ENCODE measurements at places on chromosomes 16 and 17.

DNA sequence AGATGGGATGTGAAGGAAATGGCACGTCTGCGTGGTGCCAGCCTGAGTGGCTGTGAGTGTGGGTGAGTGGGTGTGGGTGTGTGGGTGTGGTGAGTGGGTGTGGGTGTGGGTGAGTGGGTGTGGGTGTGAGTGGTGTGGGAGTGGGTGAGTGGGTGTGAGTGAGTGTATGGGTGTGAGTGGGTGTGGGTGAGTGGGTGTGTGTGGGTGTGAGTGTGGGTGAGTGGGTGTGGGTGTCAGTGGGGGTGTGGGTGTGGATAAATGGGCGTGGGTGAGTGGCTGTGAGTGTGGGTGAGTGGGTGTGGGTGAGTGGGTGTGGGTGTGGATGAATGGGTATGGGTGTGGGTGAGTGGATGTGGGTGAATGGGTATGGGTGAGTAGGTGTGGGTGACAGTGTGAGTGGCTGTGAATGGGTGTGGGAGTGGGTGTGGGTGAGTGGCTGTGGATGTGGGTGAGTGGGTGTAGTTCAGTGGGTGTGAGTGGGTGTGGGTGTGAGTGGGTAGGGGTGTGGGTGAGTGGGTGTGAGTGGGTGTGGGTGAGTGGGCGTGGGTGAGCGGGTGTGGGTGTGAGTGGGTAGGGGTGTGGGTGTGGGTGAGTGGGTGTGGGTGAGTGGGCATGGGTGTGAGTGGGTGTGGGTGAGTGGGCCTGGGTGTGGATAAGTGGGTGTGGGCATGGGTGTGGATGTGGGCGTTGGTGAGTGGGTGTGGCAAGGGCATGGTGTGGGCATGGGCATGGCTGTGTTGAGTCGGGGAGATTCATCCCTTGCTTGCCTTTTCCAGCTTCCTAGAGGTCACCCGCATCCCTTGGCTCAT, 80.8 kb downstream of the ZDHHC7 start:
- no peak for DNase-seq

- no peak for DNase-seq
These were observed 169.9 kb downstream of the SPECC1 start for GRCh38 chr17:20179041-20179440.

- no peak for DNase-seq
These were observed 86.8 kb downstream of the RPTOR start for GRCh38 chr17:80631142-80632045.

DNA sequence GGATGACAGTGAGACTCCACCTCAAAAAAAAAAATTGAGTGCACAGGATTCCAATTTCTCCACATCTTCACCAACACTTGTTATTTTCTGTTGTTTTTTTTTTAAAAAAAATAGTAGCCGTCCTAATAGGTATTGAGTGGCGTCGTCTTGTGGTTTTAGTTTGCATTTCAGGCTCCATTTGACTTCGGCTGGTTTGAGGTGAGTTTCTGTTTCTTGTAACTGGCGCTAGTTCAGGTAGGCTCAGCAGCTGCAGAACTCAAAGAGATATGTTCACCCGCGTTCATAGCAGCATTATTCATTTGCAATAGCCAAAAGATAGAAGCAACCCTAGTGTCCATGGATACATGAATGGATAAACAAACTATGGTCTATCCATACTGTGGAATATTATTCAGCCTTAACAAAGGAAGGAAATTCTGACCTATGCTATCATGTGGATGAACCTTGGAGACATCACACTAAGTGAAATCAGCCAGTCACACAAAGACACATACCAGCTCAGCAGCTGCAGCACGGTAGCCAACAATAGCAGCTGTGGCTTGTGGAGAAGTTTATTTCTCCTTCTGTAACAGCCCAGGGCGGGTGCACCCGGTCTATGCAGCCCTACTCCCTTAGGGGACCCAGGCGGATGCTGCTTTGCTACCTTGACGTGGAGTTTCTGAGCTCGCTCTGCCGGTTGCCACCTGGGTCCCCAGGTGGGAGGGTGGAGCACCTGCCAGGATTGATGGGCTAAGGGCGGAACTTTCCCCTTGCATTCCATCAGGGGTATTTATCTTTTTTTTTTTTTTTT, 44.9 kb downstream of the TMEM235 start:
- DNase-seq: no peak

DNA sequence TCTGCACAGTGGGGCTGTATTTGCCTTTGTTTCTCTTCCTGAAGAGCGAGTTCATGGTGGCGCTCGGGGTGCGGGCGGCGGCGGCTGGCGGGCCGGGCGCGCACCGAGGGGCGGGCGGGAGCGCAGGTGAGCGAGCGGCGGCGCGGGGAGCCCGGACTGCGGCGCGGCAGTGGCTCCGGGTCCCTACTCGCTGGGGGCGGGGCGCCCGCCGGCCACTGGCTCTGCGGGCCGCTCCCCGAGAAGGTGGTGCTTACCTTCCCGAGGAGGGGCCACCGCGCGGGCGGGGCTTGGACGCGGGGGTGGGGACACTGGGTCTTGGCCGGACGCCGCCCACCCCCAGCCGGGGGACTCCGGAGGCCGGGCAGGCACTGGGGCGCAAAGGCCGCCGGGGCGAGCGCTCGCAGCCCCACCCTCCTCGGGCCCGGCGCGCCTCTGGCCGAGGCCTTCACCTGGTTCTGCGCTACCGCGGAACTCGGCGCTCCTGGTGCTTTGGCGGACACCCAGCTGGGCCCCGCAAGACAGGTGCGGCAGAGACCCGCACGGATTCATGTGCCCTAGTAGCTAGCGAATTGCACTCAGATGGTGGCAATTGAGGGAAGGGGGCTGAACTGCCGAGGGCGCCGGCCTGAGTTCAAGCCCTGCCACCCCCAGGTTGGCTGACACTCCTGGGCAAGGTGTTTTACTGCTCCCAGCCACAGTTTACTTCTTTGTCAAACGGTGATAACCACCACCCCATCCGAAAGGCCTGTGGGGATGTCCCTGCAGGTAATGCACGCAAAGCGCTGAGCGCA, at the start of gene PPL:
PPL (minus strand) TSS at position 158 of the 791 bp plus-strand sequence; CDS start at position 55, 103 bp downstream.
- no peak for DNase-seq

DNA sequence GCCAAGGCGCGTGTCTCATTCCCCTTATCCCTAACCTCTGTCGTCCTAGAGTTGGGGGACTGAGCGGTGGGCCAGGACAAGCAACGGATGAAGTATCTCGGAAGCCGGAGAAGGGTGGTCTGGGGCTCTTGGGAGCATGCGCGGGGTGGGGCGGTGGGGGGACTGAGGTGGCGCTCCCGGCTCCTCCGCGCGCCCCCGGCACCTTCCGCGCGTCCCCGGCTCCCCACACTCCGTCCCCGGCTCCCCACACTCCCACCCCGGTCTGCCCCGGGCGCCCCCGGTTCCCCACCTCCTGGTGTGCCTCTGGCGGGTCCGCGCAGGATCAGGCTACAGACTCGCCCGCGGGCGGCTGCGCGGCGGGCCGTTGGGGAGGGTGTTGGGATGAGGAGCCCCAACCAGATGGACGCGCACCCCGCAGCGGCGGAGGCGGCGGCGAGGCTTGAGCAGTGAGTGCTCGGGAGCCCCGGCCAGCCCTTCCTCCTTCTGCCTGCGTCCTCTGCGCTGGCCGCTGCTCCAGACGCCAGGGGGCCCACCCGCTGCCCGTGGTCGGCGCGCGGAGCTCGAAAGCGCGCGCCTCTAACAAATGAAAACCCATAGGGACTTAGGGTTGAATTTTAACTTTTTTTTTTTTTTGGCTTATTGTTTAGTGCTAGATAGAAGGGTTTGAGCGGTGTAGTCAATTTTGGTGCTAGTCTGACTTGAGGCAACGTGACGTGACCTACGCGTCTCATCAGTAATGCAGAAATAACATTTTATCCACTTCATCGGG, 5.6 kb upstream of the CRYM start:
- DNase-seq: no peak

GRCh38 chr17:79691931-79692330, 38.8 kb upstream of the ENPP7 start:
- no peak for DNase-seq

DNA sequence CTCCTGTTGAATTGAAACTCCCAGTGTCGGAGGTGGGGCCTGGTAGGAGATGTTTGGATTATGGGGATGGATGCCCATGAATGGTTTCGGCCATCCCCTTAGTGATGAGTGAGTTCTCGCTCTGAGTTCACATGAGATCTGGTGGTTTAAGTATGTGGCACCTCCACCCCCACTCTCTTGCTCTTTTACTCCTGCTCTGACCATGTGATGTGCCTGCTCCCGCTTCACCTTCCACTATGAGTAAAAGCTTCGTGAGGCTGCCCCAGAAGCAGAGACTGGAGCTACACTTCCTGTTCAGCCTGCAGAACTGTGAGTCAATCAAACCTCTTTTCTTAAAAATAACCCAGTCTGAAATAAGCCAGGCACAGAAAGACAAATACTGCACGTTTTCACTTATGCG, 512.4 kb downstream of the HS3ST4 start:
- no peak for DNase-seq

- DNase-seq: no peak
These were observed 1113.7 kb downstream of the CDH11 start for GRCh38 chr16:64008131-64008530.

- DNase-seq: no peak
These were observed 123.4 kb upstream of the NOL11 start for GRCh38 chr17:67594115-67594880.

GRCh38 chr16:56781528-56781961, 51.6 kb downstream of the NUP93 start:
- DNase-seq: no peak

DNA sequence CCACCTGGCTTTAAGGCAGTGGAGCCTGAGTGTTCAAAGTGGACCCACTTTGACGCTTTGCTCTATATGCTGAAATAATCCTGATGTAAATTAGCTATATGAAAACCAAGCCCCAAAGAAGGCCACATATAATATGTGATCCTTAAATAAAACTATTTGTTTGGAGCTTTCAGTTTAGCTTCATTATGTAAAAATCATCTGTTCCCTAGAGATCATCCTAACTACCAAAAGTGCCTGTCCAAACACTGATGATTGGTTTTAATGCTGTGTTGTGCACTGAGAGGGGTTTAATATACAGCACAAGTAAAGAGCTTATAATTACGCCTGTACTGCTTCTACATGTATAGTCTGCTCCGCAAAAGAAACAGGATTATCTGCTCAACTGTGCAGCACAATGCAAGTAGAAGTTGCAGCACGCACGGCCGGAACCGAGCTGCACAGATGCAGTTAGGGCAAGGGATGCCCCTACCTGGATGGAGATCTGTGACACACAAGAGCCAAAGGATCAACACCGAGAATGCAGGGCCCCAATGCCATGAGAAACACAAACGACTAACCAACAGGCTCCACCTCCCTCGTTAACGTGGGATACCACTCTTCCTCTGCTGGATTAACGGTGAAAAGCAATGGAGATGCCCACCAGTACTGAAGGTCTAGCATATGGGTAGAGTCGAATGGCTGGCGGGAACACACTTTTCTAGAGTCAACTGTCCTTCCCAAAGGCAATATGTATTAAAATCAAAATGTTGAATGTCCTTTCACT, 20.5 kb downstream of the USP7 start:
- DNase-seq: no peak

GRCh38 chr16:3029491-3030221, 5.8 kb downstream of the THOC6 start:
- no peak for DNase-seq

GRCh38 chr17:67412941-67413340, 35.9 kb downstream of the PITPNC1 start:
- no peak for DNase-seq

GRCh38 chr17:81720267-81721071, 8.4 kb downstream of the SLC25A10 start:
- no peak for DNase-seq

DNA sequence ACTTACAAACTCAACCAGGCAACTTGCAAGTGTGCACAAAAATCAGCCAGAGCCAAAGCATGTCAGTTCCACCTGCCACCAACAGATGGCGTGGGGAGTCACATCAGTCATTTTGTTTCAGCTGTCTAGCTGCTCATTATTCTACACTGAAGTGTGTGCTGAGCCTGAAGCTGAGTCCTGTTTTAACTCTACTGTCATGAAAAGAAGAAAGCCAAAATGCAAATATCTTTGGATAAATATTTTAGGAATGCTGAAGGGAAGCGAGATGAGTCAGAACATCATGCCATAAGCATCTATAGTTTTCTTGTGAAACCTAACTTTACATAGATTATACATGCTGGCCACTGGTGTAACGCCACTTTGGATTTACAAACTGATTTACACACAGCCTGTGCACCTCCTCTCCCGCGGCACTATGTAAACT, 172.6 kb downstream of the CDK5R1 start:
- peak; percentile 27 for DNase-seq

DNA sequence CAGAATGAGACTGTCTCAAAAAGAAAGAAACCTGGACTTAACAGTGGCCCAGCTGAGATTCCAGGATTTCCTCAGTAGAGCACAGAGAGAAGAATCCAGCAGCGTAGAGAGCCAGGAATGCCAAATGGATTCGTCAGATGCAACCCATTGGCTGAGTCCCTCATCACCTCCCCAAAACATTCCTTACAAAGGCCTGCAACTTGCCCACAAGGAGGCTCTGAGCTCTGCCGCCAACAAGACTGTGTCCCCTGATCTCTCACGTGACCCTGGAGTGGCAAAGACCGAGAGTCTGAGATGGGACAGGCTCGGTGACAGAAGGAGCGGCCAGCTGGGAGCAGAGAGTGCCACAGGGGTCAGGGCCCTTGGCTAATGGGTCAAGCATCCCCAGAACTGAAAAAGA, 6.9 kb upstream of the CHMP6 start:
- DNase-seq: peak; percentile 71

DNA sequence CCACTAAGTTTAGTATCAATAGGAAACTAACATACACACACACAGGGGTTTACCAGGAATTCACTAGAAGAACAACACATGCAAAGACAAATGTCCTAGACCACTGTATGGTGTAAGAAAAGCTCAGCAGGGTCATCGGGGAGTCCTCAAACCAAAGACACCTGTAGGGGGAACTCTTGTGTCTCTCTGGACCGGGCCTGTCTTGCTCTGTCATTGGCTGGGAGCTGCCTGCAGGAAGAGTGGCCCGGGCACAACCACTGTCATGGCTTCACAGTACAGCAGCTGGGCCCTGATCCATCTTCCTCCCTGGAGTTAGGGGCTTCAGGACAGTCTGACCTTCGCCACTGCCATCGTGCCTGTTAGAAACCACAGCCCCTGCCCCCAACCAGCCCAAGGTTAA, 263.6 kb upstream of the DYNLRB2 start:
- DNase-seq: no peak

GRCh38 chr16:85611194-85611443, 2.0 kb upstream of the GSE1 start:
- no peak for DNase-seq

- no peak for DNase-seq
These were observed 100.5 kb downstream of the SMG6 start for GRCh38 chr17:2202996-2203575.

DNA sequence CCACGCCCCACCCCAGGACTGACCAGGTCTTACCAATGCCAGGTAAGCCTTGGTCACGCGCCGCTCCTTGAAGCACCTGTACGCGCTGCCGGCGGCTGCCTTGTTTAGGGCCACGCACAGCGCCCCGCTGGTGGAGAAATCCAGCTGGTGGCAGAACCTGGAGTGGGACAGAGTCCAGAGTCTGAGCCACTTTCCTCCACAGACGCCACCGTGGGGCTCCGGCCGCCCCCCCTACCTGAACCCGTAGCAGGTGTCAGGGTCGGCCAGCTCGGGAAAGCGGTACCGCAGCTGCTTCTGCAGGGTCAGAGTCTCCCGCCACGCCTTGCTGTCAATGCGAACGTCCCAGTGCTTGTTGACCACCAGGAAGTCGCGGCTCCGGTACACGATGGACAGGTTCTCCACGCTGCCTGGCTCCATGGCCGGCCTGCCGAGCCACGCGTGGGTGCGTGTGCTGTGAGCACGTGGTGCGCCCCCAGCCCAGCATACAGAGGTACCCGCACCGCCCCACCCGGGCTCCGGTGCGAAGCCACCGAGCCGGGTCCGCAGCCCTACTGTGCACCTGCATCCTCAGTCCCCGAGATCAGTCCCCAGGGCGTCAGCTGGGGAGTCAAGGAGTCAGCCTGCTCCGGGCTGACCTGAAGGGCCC, 737 bp downstream of the RPUSD1 start:
- DNase-seq: no peak
